Stimulated activated CD8-positive, alpha-beta memory T cell treated with anti-CD3 and anti-CD28 coated beads, Interleukin-15, amount 100 ng/mL, for 1 hour (primary cell): ENCODE measurements at places on chromosomes 3 and 15.

- peak; percentile 80 for DNase-seq
Measured at GRCh38 chr15:88894348-88894818, 961 bp downstream of the HAPLN3 start.

- no peak for DNase-seq
Measured at GRCh38 chr3:111968319-111969054, 10.3 kb upstream of the ABHD10 start.

DNA sequence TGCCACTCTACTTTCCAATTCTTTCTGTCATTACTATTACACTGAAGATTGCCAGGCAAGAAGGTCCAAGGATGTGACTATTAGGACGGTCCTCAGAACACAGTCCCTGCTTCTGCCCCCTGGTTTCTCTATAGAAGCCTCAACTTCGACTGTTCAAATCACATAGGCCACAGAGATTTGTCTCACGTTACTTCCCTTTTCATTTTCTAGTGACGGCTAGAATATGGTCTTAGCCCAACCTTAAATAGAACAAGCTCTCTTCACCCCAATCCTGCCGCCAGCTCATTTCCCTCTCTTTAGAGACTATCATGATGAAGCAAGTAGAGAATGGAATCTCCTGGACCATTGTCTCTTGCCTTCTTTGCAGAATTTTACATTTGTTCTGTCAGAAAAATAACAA, 84.9 kb downstream of the TIGIT start:
- DNase-seq, result no peak

- DNase-seq, result no peak
Measured at GRCh38 chr3:138270245-138270644, 59.4 kb downstream of the NME9 start.

DNA sequence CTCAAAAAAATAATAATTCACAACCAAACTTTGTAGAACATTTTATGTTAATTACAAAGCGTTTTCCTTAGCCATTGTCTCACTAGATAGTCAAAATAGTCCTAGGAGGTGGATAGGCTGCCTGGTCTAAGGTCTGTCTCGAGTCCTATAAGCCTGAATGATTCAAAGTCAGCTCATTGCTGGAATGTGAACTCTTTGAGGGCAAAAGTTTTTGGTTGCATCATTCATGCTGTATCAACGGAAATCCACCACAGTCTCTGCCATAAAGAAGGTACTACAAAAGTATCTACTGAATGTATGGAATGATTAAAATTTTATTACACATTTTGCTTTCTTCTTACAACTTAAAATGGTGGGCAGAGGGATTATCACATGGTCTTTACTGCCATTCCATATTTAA, 387.3 kb upstream of the RARB start:
- DNase-seq, result no peak

- DNase-seq, result no peak
Measured at GRCh38 chr3:130604806-130605205, 87.8 kb downstream of the COL6A6 start.

GRCh38 chr15:42036112-42036905, 15.5 kb upstream of the PLA2G4E start:
- no peak for DNase-seq

DNA sequence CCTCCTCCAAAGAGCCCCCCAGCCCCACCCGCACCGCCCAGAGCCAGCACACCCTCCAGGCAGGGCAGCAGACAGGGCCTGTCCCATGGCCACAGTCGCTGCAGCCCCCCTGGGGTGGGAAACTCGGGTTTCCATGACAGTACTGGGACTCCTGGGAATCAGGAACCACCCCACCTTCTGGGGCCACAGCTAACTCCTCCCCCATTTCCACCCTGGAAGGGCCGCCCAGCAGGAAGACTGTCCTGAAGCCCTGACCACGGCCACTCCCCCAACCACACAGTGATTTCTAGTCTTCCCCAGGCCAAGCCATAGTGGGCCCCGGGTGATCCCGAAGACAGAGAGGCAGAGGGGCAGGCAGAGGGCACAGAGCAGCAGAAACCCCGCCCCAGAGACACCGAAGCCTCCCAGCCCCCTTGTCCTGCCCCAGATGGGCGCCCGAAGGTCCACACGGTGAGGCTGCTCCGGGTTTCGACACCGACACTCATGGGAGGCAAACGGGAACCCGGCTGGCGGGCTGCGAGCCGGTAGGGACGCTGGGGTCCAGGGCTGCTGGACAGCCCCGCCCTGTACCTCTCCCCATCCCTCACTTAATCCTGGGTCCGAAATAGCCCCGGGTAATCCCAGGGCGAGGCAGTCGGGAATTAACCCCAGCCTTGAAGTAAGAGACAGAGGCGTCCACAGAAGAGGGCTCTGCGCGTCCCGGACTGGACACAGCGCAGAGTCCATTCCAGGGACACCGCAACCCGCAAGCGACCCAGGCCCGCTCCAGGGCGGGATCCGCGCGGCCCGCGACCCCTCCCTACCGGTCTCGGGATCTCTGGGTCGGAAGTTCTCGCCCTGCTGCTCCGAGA, 138.4 kb downstream of the NUP210 start:
- no peak for DNase-seq
